ENCODE measurements at places on chromosomes 4 and X. TPM values are rescaled to one million over a fixed set of nuclear protein-coding genes. Genes with fewer than 3 reads are reported as not detected.

GRCh38 chr4:17033768-17034181, 135.3 kb upstream of the LDB2 start:
- DNase-seq = no peak

GRCh38 chr4:128228845-128229795, 58.5 kb downstream of the PGRMC2 start:
- no peak for DNase-seq

GRCh38 chr4:92012899-92013867, 290.6 kb upstream of the GRID2 start:
- DNase-seq = peak; percentile 22

DNA sequence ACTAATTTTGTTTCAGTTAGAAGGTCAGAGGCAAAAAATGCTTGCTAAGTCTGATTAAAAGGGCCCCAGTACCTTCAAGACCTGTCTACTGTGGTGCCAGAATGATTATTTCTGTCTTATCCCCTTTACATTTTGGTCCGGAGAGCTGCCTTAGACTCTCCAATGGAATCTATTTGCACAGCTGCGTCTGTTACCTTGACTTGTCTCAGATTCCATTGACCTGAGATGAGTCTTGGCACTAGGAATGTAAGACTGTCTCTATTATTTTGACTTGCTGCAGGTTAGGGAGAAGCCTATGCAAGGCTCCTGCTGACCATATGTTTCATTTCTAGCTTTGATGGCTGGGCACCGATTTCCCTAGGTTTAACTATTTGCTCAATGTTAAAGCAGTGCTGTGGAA, 457.6 kb downstream of the KCTD8 start:
- no peak for DNase-seq

DNA sequence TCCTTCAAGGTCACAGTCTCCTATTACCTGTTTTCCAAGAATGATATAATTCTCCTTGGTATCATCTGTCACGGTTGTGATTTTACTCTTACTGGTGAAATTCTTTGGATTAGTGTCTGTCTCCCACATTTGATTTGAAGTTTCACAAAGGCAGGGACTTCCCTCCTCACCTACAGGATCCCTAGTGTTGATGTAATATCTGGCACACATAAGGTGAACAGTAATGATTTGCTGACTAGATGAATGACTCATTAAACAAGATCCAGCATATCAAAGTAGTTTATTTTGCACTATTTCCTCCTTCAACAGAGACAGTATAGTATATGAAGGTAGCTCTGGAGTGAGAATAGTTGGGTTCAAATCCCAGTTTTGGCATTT, 135.3 kb upstream of the IL1RAPL2 start:
- no peak for DNase-seq

DNA sequence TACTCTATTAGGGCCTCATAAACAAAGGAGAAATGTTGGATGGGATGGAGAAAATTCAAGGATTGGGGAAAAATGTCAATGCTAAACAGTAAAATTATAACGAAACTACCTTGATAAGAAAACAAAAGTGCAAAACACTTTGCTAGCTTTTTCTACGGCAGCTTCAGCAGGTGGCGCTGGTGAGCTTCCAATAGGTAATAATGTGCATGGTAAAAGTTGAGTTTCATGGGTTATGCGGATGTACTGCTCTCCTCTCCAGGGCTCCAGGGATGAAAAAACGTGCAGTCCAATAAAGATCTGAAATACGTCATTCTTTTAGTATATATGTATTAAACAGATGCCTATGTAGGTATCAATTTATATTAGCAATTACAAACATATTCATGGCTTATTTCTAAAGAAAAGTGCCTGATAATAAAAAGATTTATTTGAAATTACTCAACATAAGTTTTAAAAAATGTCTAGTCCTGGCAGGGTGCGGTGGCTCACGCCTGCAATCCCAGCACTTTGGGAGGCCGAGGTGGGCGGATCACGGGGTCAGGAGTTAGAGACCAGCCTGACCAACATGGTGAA, 239.6 kb downstream of the GRXCR1 start:
- peak; percentile 75 for DNase-seq

DNA sequence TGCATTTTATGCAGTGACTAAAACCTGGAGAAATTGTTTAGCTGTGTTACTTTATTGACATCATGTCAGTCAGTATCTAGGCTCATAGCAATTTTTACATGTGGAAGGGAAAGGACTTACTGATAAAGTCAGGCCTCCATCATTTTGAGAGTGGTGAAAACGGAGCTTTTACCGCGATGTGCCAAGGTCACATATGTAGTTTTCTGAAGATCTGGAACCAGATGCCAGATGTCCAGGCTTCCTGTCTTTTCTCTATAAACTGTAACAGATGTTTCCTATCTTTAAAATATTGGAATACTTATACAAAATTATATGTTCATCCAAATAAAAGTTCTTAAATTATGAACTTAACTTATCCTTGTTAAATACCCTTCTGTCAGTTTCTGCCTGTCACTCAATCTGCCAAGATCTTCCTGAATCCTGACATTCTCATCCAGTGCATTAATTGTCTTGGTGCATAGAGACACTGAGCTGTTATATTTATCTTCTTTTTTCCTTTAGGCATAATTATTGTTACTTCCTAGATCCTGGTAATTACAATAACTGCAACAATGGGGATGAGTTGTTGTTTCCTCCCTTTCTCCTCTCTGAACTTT, 1646.2 kb upstream of the TENM3 start:
- DNase-seq = no peak

GRCh38 chr4:87073199-87074120, 138.6 kb downstream of the AFF1 start:
- DNase-seq = peak; percentile 53

Gene PPP4R3C
- not detected for total RNA-seq

Gene FAM236C
- not detected for total RNA-seq

Gene RHOXF1
- not detected for total RNA-seq
